Stimulated activated CD4-positive, alpha-beta T cell treated with anti-CD3 and anti-CD28 coated beads, Interleukin-4, amount 100 ng/mL, for 24 hours (primary cell): ENCODE measurements at places on chromosomes 2 and 18.

DNA sequence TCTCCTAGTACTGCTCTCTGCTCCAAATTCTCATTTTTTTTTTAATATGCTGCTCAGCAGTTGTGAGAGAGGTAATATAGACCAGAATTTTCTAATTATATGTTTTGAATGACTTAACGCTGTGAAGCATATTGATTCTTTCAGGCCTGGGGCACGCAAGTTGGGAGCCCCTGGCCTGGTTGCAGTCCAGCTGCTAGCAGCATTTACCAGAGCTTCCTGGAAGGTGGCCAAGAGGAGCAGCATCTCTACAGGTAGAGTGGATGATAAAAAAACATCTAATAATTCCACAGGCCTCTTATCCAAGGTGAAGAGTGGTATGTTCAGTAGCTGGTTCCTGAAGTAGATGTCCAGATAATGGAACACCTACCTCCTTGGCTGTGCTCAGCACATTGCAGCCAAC lies 7.3 kb upstream of the UGP2 start:
- DNase-seq, result no peak

DNA sequence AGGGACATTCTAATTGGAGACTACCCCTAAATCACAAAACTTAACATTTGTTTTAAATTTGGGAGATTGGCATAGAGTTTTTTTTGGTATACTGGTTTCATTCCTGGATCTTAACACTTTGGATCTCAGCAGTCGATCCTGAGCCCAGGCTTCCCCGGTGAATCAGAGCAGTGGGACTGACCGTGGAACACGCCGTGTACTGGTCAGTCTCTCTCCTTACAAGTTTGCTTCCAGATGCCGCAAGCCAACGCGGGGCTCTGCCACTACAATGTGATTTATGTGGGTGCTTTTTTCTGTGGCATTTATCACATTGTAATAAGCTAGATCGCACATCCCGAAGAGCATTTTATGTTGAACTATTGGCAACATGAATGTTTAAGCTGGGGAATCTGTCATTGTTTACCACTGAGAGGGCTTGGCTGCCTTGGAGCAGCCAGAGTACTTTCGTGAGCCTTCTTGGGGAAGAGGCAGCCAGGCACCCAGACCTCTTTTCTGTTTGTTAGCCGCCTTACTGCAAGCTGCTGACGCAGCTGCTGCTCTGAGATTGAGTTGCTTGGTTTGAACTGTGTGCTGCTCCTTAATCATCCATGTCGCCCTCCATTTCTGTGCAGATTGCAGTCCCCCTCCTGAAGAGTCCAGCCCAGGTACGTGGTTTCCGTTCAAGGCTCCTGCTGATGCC lies 49.3 kb downstream of the COA5 start:
- DNase-seq, result no peak

- no peak for DNase-seq
These were observed 167.3 kb downstream of the SEPTIN10 start for GRCh38 chr2:109446278-109447131.

- no peak for DNase-seq
These were observed 693.4 kb upstream of the SYT4 start for GRCh38 chr18:43970656-43971055.

DNA sequence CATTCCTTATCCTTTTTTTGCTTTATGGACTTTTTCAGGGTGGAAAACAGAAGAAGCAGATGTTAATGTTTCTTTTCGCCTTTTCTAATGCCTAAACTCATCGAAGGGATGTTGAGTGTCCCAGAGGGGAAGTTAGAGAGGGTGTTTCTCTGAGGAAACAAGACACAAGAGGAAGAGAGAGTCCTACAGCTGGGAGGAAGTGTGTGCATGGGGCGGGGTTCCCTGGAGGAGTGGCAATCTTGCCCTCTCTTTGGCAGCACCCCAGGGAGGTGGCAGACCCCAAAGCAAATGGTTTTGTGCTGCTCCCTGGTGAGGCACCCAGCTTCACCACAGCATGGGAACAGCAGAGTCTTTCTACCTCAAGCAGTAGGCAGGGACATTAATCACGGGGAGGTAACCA lies 377.6 kb downstream of the RND3 start:
- DNase-seq, result no peak

- DNase-seq, result no peak
These were observed 40.3 kb downstream of the METTL8 start for GRCh38 chr2:171393487-171393886.

- no peak for DNase-seq
These were observed 139.1 kb upstream of the SKOR2 start for GRCh38 chr18:47390410-47391024.

DNA sequence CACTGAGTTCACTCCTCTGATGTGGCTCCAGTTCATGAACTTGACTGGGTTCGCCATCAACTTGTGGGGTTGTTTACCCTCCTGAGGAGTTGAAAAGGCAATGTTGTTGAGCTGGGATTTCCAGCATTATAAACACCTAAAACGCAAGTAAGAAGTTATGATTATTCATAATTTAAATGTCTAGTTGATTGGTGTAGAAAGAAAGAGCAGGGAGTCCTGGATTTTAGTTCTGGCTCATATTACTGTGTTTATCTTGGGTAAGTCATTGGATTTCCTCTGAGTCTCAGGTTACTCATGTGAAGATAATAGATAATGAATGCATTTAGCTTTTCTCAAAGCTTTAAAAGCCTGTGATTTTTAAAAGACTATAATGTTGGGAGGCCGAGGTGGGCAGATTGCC lies 438.0 kb upstream of the CDH20 start:
- no peak for DNase-seq

DNA sequence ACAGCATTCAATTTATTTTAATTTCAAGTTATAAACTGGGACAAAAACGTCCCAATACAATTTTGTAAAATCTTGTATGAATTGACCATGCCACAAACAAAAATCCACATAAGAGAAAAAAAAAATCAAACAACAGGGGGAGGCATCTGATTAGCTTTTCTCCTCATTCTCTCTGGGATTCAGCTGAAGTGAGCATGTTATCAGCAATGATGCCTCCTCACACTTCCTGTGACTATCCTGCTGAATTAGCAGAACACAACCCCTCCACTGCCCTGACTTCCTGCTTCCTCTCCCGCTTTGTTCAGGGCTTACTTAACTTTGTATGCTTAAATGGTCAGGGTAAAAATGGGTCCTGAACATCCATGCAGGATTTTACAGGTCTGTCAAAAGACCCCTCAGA lies 132.2 kb upstream of the ITGB6 start:
- DNase-seq, result peak; percentile 20

- DNase-seq, result no peak
These were observed 440.4 kb upstream of the CDH20 start for GRCh38 chr18:60892855-60893254.

DNA sequence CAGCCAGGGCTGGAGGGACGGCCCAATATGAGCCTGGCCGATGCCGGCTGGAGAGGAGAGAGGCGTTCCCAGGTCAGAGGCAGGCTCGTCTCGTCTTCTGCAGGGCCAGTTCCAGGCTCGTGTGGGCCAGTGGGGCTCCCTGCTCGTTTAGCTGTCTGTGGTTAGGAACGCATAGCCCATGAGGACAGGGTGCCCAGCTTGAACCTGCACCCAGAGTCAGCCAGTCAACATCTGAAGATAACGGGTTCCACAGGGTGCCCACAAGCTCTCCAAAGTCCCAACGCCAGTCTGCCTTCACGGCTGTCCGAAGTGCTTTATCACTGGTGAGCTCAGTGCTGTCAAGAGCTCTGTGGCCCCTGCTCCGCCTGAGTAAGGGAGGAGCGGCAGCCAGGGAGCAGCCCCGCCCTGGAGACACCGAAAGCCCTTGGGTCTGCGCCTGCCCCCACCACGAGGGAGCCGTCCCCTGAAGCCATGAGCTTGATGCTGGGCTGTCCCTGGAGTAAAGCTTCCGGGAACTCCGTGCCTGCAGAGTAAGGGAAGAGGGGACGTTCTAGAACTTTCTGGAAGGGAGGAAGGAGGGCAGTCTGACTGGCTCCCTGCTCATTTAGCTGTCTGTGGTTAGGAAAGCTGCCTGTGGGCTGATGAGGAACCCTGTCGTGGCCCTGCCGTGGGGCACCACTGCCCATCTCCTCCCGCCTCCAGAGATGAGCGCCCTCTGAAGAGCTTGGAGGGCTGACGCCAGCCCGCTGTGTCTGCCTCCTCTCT lies 2.7 kb upstream of the HSBP1L1 start:
- DNase-seq, result no peak

DNA sequence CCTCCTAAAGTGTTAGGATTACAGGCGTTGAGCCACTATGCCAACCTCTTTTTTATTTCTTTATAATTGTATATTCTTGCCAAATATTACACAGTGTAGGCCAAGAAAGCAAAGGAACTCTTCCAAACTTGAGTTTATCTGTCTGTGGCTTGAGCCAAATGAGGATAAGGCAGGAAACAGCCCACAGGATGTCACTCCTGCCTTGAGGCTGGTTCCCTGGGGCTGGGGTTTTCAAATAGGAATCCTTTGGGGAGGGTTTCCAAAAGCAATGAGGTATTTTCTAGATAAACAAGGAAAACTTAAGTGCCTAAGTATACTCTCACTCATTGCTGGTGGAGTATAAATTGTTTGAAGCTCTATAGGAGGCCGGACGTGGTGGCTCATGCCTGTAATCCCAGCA lies 56.4 kb downstream of the ADCY3 start:
- no peak for DNase-seq

DNA sequence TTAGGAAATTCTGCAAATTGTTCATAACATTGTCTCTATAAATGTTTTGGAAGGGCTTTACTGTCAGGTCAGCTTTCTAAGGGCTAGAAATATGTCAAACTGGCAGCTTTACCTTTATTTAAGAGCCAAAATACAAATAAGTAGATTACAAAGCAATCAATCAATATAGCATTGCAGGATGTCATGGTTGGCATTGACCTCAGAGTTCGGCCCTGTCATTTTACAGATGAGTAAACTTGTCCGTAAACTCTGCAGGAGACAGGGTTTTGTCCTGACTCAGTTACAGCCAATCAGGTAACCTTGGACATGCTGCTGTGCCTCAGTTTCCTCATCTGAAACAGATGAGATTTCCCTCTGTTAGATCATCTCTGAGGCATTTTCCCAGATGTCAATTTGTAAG lies 25.9 kb upstream of the ZEB2 start:
- DNase-seq, result no peak

DNA sequence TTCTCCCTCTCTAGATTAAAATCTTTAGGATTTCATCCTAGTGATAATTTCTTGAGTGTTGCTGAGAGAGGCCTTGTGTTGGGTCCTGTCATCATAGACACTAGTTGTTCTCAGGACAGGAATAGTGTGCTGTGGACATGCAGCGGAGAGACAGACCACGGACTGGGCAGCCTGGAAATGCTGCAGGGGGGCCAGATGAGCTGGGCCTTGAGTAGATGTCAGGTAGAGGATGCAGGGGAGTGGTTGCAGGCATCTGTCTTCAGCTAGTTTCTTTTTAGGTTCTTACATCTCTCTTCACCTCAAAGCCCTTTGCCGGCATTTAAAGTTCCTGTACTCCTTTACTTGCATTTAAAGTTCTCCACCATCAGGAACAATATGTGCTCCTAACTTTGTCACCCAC lies 42.8 kb downstream of the SP110 start:
- no peak for DNase-seq

- no peak for DNase-seq
These were observed 121.6 kb downstream of the TXNL1 start for GRCh38 chr18:56516789-56517188.

DNA sequence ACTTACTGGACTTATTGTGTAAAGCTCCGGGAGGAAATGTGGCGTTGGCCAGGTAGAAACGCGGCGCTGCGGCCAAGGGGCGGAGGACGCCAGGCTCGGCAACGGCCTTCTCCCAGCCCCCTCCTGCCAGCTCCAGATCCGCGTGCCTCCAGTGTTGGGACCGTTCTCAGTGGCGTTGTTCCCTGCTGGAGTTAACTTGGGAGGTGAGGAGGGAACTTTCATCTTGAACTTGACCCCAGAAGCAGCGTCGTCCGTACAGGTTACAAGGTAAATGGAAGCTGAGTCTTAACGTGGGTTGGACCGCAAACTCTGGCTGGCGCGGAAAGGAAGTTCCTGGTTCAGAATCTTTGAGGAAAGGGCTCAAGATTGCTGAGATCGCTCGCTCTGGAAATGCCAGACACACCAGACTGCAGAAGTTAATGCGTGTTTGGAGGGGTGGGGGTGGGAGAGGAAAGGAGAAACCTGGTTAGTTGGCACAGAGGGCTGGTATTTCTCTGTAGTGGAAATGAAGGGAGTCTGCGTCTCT lies 1.3 kb downstream of the TANC1 start:
- no peak for DNase-seq

GRCh38 chr2:148640767-148641166 lies 3.8 kb upstream of the EPC2 start:
- DNase-seq, result no peak

- peak; percentile 66 for DNase-seq
These were observed 1.3 kb downstream of the GORASP2 start for GRCh38 chr2:170930131-170930990.

- DNase-seq, result no peak
These were observed 9.2 kb downstream of the SEPTIN10 start for GRCh38 chr2:109604597-109604996.

GRCh38 chr2:31066551-31066950 lies 71.7 kb downstream of the GALNT14 start:
- DNase-seq, result no peak

GRCh38 chr18:69998523-69998987 lies 50.9 kb upstream of the CD226 start:
- no peak for DNase-seq

DNA sequence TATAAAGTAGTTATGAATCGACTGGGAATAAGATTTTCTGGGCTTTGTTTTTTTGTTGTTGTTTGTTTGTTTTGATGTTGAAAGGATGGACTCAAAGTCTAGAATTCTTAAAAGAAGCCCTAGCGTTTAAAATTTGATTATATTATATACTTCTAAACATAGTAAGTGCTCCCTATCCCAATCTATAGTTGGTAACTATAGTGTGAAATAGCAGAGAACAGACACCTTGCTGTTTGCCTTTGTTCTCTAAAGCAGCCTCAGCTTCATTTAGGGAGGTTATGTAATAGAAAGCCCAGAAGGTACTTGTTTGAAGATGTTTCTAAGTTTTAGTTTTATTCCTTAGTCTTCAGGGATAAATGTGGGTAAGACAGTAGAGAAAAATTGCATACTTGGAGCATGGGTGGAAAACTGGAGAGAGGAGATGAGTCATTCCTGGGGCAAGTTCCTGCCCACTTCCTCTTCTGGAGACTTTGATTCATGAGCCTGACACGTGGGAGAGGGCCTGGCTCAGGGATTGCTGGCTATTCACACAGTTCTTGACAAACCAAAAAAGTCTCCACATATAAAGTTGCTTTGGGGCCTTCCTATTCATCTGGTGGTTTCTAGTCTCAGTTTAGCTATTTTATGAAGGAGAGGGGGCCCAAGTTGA lies 131.9 kb downstream of the MYO1B start:
- DNase-seq, result peak; percentile 15

GRCh38 chr2:31986906-31987305 lies 23.9 kb downstream of the MEMO1 start:
- no peak for DNase-seq

DNA sequence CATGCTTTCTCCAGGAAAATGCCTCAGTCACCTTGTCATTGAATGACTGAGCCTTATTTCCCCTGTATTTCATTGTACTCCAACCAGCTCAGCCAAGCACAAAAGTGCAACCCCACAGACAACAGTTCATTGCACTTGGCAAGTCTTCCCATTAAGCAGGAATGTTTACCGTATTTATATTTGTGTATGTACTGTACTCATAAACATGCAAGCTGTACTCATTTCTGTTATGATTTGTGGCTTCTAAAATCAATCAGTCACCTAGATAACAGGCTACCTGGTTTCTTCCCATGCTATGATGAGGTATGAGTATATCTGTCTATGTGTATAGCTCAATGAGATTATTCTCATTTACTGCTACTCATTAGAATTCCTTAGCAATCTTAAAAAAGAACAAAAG lies 505.5 kb upstream of the FAM98A start:
- no peak for DNase-seq
